ENCODE measurements at places on chromosomes 3 and 15.

DNA sequence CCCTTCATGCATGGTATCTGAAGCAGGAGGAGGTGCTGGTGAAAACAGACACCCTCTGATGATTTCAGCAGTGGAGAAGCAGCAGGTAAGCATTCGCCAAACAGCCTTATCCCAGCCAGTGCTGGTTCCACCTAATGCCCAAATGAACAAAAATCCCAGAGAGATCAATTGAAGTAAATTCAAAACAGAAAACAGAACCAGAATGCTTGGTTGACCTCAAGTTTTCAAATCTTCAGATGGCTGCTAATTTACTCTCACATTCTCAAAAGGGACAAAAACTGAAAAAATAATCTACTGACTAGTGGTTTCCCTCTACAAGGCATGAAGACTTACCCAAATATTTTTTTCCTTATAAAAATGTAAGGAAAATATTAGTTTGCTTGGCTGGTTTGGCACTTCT is 87.0 kb upstream of the MYO5C start:
- no peak for DNase-seq

DNA sequence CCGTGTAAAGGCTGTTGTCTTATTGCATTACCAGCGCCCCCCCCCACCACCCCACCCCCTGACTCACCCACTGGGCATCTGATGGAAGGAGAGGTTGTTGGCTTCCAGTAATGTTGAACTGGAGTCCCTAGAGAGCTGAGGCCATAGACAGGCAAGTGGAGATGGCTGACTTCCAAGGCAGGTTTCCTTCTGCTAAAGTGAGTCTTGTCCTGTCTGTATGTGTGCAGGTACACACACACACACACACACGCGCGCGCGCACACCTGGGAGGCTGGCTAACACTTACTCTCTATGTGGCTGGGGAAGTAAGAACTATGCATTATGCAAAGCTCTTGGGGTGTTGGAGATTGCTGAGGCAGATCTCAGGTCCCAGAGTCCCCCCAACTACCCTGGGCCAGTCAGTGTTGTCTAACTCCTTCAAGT is 1.6 kb upstream of the KY start:
- DNase-seq = peak; percentile 44

- DNase-seq = no peak
Observed at GRCh38 chr3:195829897-195830254, 18.1 kb upstream of the MUC4 start.

- DNase-seq = peak; percentile 83
Observed at GRCh38 chr3:123642182-123642956, 57.5 kb upstream of the HACD2 start.

DNA sequence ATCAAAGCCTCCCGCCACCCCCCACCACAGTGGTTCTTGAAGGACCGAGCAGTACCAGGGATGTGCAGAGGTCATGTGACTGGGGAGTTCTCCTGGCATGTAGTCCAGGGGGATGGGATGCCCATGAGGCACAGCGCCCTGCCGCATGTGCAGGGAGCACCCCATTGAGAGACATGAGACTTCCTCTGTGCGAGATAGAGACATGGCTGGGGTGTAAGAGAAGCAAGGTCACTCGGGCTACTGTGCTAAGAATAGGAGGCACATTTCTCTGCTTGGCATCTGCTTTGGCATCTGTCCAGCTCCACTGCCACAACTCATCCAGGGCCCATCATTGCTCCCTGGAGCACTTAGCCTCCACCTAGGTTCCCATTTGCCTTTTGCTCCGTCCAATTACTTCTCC is 2.4 kb upstream of the CYP1A1 start:
- DNase-seq = no peak

DNA sequence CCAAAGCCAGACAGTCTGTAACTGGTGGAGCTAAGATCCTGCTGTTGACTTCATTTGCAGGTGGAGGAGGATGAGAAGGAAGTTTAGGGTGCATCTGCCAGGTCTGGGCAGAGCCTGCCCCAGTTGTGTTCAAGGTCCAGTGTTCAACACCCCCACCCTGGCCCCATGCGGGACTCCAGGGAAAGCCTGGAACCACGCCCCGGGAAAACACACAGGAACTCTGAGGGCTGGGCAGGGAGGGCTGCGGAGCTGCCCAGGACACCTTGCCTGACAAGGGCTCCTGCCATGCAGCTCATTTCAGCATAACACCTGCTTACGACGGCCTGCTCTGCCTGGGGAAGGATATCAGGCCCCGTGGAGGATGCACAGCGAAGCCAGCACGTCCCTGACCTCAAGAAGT is 286.3 kb downstream of the XXYLT1 start:
- no peak for DNase-seq

DNA sequence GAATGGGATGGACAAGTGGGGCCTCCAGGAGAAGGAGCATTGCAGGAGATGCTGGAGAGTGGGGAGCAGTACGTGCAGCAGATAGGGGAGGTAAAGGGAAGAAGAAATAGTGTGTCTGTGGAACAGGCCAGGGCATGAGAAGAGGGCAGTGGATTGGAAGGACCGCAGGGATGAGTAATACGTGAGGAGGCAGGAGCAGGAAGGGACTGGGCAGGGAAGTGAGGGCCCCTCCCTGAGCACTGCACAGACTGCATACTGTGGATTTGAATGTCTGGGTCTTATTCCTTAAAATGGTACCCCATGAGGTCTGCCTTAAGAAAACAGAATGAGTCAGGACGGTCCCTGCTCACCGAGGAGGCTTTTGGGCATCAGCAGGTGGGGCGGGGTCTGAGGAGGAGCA is 210.0 kb upstream of the NDN start:
- peak; percentile 5 for DNase-seq

- DNase-seq = peak; percentile 10
Observed at GRCh38 chr3:72797773-72798543, 50.3 kb downstream of the SHQ1 start.

DNA sequence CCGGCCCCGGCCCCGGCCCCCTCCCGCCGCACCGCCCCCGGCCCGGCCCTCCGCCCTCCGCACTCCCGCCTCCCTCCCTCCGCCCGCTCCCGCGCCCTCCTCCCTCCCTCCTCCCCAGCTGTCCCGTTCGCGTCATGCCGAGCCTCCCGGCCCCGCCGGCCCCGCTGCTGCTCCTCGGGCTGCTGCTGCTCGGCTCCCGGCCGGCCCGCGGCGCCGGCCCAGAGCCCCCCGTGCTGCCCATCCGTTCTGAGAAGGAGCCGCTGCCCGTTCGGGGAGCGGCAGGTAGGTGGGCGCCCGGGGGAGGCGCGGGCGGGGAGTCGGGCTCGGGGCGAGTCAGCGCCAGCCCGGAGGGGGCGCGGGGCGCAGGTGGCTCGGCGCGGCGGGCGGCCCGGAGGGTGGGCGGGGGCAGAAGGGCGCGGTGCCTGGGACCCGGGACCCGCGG is 352 bp downstream of the CHRD start:
- peak; percentile 44 for DNase-seq

DNA sequence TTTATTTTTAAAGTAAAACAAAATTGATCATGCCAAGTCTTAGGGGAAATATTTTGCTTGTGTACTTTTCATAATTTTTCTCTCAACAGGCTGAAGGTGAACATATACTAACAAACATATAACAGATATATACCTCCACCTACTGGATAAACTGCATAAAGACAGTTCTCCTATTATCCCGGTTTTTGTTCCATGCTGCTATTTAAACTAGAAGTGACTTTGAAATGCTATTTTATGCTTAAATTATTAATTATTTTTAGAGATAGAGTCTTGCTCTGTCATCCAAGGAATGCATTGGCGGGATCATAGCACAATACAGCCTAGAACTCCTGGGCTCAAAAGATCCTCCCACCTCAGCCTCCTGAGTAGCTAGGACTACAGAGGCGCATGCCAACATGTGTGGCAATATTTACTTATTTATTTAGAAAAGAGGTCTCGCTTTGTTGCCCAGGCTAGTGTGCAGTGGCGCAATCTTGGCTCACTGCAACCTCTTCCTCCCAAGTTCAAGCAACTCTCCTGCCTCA is 49.8 kb downstream of the ST3GAL6 start:
- peak; percentile 56 for DNase-seq

Data from epithelial cell of esophagus (primary cell).